ENCODE measurements at places on chromosomes 6 and 20.

DNA sequence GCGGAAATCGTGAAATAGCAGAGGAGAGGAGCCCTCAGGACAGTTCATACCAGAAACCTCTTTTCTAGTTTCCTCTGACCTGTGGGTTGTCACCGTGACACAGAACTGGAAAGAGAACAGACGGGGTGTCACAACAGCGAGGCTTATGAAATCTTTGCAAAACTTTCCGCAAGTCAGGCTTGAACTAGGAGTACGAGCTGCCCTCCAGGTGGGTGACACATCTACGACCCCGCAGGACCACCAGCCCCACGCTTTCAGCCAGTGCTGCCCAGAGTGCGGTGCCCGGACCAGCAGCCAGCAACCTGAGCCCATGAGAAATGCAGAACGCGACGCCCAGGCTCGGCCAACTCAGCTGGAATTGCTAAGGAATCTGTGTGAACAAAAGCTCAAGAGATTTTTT, 30.8 kb downstream of the WRNIP1 start:
- DNase-seq: no peak

- DNase-seq: peak; percentile 75
Observed at GRCh38 chr6:26097268-26097875, 10.1 kb downstream of the HFE start.

- DNase-seq: no peak
Observed at GRCh38 chr6:85684133-85684808, 41.6 kb upstream of the SYNCRIP start.

DNA sequence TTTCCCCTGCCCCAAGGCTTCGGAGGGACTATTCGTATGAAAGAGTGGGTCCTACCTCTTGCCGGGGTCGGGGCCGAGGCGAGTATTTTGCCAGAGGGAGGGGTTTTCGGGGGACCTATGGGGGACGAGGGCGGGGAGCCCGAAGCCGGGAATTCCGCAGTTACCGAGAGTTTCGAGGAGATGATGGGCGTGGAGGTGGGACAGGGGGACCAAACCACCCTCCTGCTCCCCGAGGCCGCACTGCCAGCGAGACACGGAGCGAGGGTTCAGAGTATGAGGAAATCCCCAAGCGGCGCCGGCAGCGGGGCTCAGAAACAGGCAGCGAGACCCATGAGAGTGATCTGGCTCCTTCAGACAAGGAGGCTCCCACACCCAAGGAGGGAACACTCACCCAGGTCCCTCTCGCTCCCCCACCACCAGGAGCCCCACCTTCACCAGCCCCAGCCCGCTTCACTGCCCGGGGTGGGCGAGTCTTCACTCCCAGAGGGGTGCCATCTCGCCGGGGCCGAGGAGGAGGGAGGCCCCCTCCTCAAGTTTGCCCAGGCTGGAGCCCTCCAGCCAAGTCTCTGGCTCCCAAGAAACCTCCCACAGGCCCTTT, 11.3 kb downstream of the PRRC2A start:
- DNase-seq: no peak

Data from HAP-1 (cell line).